ENCODE measurements at places on chromosomes 1 and 21. TPM values are rescaled to one million over a fixed set of nuclear protein-coding genes. Genes with fewer than 3 reads are reported as not detected.

C1orf74 gene
- total RNA-seq: 1.6 TPM

SLC2A5 gene
- total RNA-seq: 0.39 TPM

LCK gene
- total RNA-seq: 425 TPM

OR2T2 gene
- total RNA-seq: not detected

THEMIS2 gene
- 99.0 TPM for total RNA-seq

NPL gene
- total RNA-seq: 2.6 TPM

IL19 gene
- not detected for total RNA-seq

LRRN2 gene
- 0.20 TPM for total RNA-seq

TSPEAR gene
- not detected for total RNA-seq

NTNG1 gene
- not detected for total RNA-seq

RNF223 gene
- not detected for total RNA-seq

PLCH2 gene
- total RNA-seq: 14.0 TPM

TMEM61 gene
- not detected for total RNA-seq

EVI5 gene
- total RNA-seq: 1.4 TPM

RAP1GAP gene
- total RNA-seq: 0.54 TPM

MFSD2A gene
- total RNA-seq: 6.0 TPM

OR10T2 gene
- not detected for total RNA-seq

ITLN1 gene
- total RNA-seq: not detected

NMNAT2 gene
- total RNA-seq: 0.05 TPM

F13B gene
- total RNA-seq: not detected

FCRL1 gene
- not detected for total RNA-seq

VWA5B1 gene
- total RNA-seq: not detected

BTG3 gene
- total RNA-seq: 57.6 TPM

TFF3 gene
- not detected for total RNA-seq

ELAPOR1 gene
- 5.7 TPM for total RNA-seq

NUAK2 gene
- 10.5 TPM for total RNA-seq

ABCA4 gene
- 0.25 TPM for total RNA-seq

CFAP45 gene
- total RNA-seq: 0.68 TPM

HPDL gene
- total RNA-seq: 4.5 TPM

NEXN gene
- total RNA-seq: 1.3 TPM

C4BPA gene
- total RNA-seq: not detected

GJA5 gene
- total RNA-seq: not detected

CASZ1 gene
- 9.5 TPM for total RNA-seq

SPRR1B gene
- total RNA-seq: not detected

KRTAP22-2 gene
- not detected for total RNA-seq

PPP2R5A gene
- 51.2 TPM for total RNA-seq

DCDC2B gene
- not detected for total RNA-seq

MPZ gene
- 7.0 TPM for total RNA-seq

STIL gene
- total RNA-seq: 28.4 TPM

DHDDS gene
- 63.7 TPM for total RNA-seq

SIPA1L2 gene
- 1.4 TPM for total RNA-seq

SPRR2G gene
- not detected for total RNA-seq

TMCO4 gene
- total RNA-seq: 14.7 TPM

FOXD2 gene
- total RNA-seq: 0.20 TPM

BATF3 gene
- 75.3 TPM for total RNA-seq

MAPKAPK2 gene
- 98.5 TPM for total RNA-seq

TMEM51 gene
- 0.10 TPM for total RNA-seq

TMEM81 gene
- 2.6 TPM for total RNA-seq

SLC30A10 gene
- total RNA-seq: not detected

RNU1-4 gene
- total RNA-seq: 2,251 TPM

A3GALT2 gene
- not detected for total RNA-seq

BTBD19 gene
- total RNA-seq: 11.9 TPM
